ENCODE measurements at places on chromosomes 5 and 9.
A peak's percentile ranks its signal among the peaks of the same experiment; 100 is the strongest.

GRCh38 chr5:179262126-179262920 lies 82.9 kb downstream of the ADAMTS2 start:
- DNase-seq: no peak

GRCh38 chr5:140075371-140075770 lies 32.3 kb upstream of the NRG2 start:
- DNase-seq: no peak

DNA sequence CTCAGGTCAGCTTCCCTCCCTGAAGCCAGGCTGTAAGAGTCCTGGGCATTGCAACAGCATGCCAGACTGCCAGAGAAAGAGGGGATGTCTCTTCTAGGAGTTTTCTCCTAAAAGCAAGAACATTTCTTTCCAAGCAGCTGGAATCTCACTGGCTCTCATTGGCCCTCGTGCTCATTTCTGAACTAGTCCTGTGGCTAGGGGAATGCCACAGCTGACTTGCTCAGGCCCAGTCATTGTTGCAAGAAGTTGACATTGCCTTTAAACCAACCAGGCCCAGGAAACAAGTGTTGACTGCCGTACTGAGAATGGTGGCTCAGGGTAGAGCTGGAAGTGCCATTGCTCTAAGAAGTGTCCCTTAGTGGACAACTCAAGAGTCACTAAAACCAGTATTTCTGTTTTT lies 15.0 kb upstream of the CEP120 start:
- DNase-seq: no peak

DNA sequence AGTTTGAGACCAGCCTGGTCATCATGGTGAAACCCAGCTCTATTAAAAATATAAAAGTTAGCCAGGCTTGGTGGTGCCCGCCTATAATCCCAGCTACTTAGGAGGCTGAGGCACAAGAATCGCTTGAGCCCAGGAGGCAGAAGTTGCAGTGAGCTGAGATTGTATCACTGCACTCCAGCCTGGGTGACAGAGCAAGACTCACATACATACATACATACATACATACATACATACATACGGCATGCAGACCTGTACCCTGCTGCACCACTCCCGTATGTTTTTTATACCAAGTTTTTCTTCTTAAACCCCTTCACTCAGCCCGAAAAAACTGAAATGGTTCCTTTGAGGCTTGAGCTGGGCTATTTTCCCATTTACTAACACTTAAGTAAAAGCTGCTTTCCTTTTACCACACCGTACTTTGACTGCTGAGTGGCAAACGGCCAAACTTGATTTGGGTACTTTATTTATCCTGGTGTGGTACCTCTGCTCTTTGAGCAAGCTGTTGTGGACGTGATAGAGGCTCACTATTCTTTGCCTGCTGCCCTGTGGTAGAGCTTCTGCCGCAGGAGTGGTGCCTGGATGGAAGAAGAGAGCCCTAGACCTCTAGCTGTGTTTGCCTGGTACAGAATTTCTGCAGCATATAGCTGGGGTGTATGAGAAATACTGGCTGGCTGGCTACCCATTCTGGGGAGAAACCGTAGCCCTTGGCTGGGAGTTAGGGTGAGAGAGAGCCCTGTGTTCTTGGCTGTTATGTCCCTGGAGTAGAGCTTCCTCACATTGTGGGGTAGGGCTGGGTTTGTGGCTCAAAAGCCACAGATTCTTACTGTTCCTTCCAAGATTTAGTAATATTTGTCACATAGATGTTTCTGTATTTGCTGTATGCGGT lies 19.4 kb downstream of the IPO11 start:
- DNase-seq: no peak

GRCh38 chr5:158786390-158786789 lies 313.3 kb downstream of the EBF1 start:
- no peak for DNase-seq

GRCh38 chr5:150142959-150143349 lies 12.7 kb downstream of the PDGFRB start:
- no peak for DNase-seq

GRCh38 chr9:96025995-96026602 lies 150.6 kb downstream of the ERCC6L2 start:
- DNase-seq: no peak

DNA sequence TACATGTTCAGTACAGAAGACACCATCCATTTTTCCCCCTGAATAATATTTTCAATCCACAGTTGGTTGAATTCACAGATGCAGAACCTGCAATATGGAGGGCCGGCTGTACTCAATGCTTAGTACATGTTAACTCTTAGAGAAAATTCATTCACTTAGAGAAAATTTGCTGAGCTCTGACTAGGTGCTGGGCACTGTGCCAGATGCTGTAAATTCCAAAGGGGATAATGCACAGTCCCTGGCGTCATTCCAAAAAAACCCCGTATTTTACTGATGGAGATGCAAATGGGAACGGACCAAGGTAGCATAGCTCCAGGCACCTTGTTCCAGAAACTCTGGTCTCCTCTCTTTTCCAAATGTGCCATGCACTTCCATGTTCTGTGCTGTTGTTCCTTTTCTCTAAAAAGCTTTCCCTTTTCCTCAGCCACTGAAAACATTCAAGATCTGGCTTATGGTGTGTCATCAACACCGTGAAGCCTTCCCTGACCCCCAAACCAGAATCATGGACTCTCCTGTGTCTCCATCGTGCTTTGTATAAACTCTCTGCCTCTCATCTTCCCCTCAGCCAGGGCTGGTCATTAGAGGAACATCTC lies 55.7 kb upstream of the COL15A1 start:
- no peak for DNase-seq

DNA sequence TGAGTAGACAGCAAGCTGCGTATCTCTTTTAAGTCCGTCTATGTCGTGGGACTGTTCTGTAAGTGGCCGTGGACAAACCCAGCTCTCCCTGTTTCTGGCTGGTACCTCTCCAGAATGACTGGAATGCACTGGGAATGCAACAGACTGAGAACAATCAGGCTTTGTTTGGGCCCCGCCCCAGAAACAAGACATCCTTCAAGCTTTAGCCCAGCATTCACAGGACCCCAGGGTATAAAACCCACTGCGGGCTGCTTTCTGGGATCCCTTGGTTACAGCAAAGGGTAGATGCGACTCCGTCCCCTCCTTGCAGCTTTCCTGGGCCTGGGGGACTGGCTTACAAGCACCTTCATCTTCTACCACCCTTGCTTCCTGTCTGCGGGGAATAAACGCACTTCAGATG lies 45.6 kb upstream of the SPTLC1 start:
- no peak for DNase-seq

GRCh38 chr5:38299585-38299984 lies 41.2 kb downstream of the EGFLAM start:
- DNase-seq: no peak

- DNase-seq: no peak
Measured at GRCh38 chr9:135135171-135135928, 47.9 kb downstream of the OLFM1 start.

DNA sequence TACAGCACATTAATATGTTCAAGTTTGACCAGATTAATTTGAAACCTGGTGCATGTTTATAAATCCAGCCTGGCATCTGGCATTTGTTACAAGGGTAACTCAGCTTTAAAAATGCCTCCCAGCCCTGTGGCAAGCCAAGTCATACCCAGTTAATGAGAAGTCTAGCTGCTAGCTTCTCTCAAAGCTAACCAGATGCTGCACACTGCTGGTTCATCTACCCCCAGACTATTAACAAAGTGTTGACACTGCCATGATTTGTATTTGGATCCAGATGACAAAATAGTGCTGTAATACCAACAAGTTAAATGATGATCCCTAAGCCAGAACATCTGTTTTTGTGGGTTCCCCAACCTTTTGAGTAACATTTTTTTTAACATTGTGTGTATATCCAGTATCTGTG lies 573.7 kb upstream of the DAB2 start:
- DNase-seq: no peak

- DNase-seq: peak; percentile 61
Measured at GRCh38 chr5:81233080-81233634, at the start of gene CKMT2. TSS of gene CKMT2 (plus strand) at chr5:81233322. CDS start at chr5:81251133, 17,811 bp downstream.

- no peak for DNase-seq
Measured at GRCh38 chr9:94623253-94623652, 16.1 kb downstream of the FBP1 start.

DNA sequence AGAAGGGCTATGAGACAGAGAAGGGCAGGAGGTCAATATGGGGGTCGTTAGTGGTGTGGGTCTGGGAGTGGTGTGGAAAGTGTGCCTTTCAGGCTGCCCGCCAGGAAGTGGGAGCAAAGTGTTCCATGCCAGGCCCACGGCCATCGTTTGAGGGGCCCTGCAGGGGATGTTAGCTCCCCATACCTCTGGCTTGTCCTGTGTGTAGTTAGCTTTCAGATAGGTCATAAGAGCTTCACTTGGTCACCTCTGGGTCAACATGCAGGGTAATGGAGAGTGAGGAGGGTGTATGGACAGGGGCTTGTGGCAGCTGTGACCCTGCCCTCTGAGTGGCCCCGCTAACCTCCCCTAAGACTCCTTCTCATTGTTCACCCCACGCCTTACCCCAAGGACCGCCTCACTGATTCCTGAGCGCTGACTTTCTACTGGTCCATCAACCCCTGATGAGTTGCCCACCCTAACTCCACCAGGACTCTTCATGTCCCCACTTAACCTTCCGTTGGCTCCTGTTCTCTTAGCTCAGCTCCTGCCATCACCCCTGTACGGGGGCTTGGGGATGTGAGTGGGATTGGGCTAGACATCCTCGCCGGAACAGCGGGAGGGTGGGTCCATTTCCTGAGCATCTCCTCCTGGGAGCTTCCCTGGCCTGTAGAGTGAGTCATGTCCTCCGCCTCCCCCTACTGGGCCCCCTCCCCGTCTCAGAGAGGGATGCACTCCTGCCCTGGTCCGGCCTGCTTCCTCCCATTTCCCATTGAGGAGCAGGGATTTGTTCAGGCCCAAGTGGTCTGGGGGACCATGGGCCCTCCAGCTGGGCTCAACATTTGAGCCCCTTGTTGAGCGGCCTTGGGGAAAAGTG lies 125.7 kb downstream of the FGF18 start:
- DNase-seq: no peak

GRCh38 chr5:22708770-22709328 lies 144.3 kb downstream of the CDH12 start:
- DNase-seq: no peak

DNA sequence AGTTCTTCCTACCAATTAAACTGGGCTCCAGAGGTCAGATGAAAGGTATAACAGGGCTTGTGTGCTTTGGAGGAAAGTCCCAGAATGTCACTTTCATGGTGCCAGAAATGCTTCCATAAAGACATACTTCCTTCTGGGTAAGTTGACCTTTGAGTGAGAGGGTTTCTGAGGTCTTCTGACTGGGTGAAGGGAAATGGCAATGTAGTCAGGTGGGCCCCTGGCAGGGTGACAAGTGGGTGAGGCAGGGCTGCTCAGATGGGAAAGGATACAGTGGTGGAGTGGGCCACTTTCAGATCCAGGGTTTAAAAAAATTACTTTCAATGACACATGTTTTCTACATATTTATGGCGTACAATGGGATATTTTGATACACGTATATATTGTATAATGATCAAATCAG lies 136.5 kb upstream of the PITX1 start:
- DNase-seq: no peak

DNA sequence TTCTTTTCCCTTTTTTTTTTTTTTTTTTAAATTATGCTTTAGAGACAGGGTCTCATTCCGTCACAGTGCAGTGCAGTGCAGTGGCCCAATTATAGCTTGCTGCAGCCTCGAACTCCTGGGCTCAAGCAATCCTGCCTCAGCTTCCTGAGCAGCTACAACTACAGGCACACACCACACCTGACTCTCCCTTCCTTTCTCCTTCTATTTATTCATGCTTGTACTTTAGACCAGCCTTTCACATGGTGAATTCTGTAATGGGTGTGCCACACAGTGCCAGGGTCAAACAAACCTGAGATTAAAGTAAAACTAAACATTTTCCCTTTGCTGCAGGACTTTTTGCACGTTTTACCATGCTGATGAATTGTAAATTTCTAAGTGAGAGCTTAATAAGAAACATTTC lies 8.0 kb downstream of the SH3RF2 start:
- no peak for DNase-seq

DNA sequence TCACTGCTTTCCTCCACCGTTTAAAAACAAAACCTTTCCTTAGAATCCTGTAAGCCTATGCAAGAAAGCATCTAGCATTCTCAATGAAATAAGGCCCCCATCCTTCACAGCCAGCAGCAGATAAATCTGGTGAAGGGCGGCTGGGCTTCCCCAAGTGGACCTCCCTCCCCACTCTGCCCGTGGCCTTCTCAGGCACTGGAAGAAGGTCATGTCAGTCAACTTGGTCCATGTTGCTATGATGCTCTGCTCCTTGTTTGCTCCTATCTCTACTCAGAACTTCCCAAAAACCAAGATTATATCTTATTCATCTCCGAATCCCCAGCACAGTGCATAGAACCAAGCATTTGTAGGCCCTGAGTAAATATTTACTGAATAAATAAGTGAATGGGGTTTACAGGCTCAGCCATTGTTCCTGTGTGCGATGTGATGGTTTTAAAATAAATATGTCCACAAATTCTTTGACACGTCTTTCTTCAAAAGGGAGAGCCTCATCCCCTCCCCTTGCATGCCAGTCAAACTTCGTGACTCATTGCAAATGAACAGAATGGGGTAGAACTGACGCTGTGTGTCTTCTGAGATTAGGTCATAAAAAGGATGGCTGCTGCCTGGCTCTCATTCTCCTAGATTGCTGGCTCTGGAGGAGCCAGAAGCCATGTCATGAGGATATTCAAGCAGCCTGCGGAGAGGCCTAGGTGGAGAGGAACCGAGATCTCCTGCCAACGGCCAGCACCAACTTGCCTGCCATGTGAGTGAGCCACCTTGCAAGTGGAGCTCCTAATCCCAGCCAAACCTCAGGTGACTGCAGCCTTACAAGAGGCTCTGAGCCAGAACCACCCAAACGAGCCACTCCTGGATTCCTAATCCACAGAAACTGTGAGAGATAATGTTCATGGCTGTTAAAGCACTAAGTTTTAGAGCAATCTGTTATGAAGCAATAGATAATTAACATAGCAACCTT lies 70.5 kb downstream of the MED27 start:
- no peak for DNase-seq

GRCh38 chr5:15384581-15384980 lies 115.4 kb upstream of the FBXL7 start:
- no peak for DNase-seq

DNA sequence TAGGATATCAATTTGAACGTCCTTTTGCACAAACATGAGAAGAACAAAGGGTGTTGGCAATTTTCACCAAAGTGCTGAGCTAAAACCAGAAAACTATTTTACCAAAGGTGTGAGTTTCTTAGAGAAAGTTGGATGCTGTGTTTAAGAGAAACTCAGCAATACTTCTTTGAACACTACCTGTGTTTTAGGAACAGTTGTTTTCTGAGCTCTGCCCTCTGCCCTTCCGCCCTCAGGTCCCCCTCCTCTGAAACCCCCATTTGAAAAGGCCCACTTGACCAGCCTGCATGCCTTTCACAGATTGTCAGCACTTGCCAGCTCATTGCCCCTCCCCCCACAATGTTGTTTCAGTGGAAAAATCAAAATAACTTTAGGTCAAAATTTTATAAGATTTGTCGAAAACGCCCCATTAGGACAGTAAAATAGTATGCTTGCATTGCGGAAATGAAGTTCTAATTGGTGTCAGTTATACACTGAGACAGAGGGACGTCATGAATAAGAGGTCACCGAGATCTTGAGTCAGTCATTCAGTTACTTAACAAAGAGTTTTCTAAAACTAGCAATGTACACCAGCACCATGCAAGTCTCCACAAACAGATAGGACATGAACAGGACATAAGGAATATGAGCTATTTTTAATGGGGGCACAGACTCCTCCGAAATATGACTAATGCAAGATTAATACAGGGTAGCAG lies 61.9 kb upstream of the IL7R start:
- no peak for DNase-seq

GRCh38 chr9:127233550-127233949 lies 31.0 kb upstream of the GARNL3 start:
- DNase-seq: no peak

All from cerebellum (tissue), 4 donors.